ENCODE measurements at places on chromosomes 7 and 10. TPM values are rescaled to one million over a fixed set of nuclear protein-coding genes. Genes with fewer than 3 reads are reported as not detected.

The IKZF5 gene
- 15.2 TPM for total RNA-seq

The DPP6 gene
- total RNA-seq, result not detected

The NDUFB8 gene
- total RNA-seq, result 209 TPM

The ARHGEF5 gene
- total RNA-seq, result not detected

The UFSP1 gene
- 3.8 TPM for total RNA-seq

The BUD23 gene
- 75.8 TPM for total RNA-seq

The PARD3 gene
- total RNA-seq, result not detected

The KIF20B gene
- total RNA-seq, result 95.2 TPM

The ANKRD22 gene
- not detected for total RNA-seq

The EGFR gene
- total RNA-seq, result 0.15 TPM

The MGAM2 gene
- not detected for total RNA-seq

The FAM185A gene
- 10.4 TPM for total RNA-seq

The ASB15 gene
- not detected for total RNA-seq

The FAM25G gene
- total RNA-seq, result not detected

The PTPN20 gene
- total RNA-seq, result not detected

The MOGAT3 gene
- total RNA-seq, result not detected

The NAT16 gene
- not detected for total RNA-seq

The UCMA gene
- total RNA-seq, result not detected

The PLPP4 gene
- not detected for total RNA-seq

The ARF5 gene
- 149 TPM for total RNA-seq

The PPP1R3C gene
- not detected for total RNA-seq

The WEE2 gene
- not detected for total RNA-seq

The PCLO gene
- total RNA-seq, result 3.0 TPM

The IDI2 gene
- total RNA-seq, result not detected

The CH25H gene
- not detected for total RNA-seq

The WDR86 gene
- total RNA-seq, result 0.65 TPM

The HGF gene
- not detected for total RNA-seq

The FASTK gene
- 87.7 TPM for total RNA-seq

The SPAG6 gene
- total RNA-seq, result not detected

The MBL2 gene
- total RNA-seq, result not detected

The ASAH2 gene
- not detected for total RNA-seq

The HOXA2 gene
- total RNA-seq, result 0.42 TPM

The NME8 gene
- not detected for total RNA-seq

The GPC2 gene
- 23.2 TPM for total RNA-seq

The CLIP2 gene
- total RNA-seq, result 6.3 TPM

The FGL2 gene
- total RNA-seq, result 0.72 TPM

The TRIP6 gene
- total RNA-seq, result 3.1 TPM

The HNRNPA2B1 gene
- total RNA-seq, result 1,014 TPM

The ARHGAP21 gene
- 44.9 TPM for total RNA-seq

The CCL24 gene
- not detected for total RNA-seq

The NET1 gene
- 46.3 TPM for total RNA-seq

The ST8SIA6 gene
- total RNA-seq, result not detected

The IRF5 gene
- total RNA-seq, result 15.8 TPM

The GPR141 gene
- total RNA-seq, result not detected

The SCIN gene
- not detected for total RNA-seq

Measured in OCI-LY7 (cell line).